ENCODE measurements at places on chromosomes 12 and 14. TPM values are rescaled to one million over a fixed set of nuclear protein-coding genes. Genes with fewer than 3 reads are reported as not detected.

DNA sequence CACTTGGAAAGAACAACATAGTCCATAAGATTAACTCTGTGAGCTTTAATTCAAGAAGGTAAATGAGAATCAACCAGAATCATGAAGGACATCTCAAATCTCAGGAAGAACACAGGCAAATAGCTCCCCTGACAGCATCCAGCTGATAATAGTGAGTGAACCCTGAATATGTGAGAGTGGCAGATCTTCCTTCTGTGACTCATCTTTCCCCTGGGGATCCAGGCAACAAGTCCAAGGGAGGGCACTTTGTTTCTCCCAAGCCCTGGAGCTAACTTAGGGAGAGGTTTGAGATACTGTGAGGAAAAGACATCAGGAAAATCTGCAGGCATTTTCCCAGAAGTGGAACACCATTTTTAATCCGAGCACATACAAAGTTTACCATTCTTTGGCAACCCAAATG, 763.9 kb upstream of the MGAT4C start:
- DNase-seq = no peak

- DNase-seq = no peak
These were observed 154.0 kb upstream of the BCL2L14 start for GRCh38 chr12:11916771-11917170.

Gene LTBR
- 66.6 TPM for total RNA-seq

- DNase-seq = no peak
These were observed 1213.6 kb downstream of the GALC start for GRCh38 chr14:86779416-86779815.

DNA sequence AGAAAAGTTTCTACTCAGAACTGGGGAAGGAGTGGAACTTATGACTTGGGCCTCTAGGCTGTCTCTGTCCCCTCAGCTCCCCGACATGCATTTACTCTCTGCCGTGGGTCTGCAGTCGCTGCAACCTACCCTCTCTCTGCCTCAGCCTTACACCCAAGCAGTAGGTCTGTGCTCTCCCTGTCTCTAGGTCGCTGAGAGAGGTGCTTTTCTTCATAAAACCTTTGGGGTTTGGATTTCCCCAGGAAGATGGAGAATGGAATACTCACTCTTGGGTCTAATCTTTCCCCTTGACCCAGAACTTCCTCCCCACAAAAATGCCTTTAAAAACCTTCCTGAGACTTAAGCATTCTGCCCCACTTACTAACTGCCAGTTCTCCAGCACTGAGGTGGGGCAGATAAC, 12.9 kb downstream of the GPR84 start:
- no peak for DNase-seq

Gene PSMA6
- total RNA-seq = 131 TPM
